ENCODE measurements at places on chromosomes 2 and 18. TPM values are rescaled to one million over a fixed set of nuclear protein-coding genes. Genes with fewer than 3 reads are reported as not detected.
A peak's percentile ranks its signal among the peaks of the same experiment; 100 is the strongest.

GRCh38 chr2:10053351-10053750, 10.0 kb downstream of the KLF11 start:
- H3K36me3 ChIP-seq: peaks cover 59% of the 10 kb centered on the region
- H3K4me3 ChIP-seq: no peak overlapping the region
- H3K27ac ChIP-seq: peak overlapping the region; percentile 29
- H3K4me1 ChIP-seq: peaks cover 21% of the 10 kb centered on the region
- DNase-seq: no peak

RPRM gene
- not detected for total RNA-seq

GRCh38 chr2:163345795-163346573, 389.8 kb downstream of the FIGN start:
- no peak for DNase-seq
- no peaks in the 10 kb centered on the region for H3K36me3 ChIP-seq
- no peaks in the 10 kb centered on the region for H3K27me3 ChIP-seq
- H3K27ac ChIP-seq: no peak overlapping the region

SGPP2 gene
- 3.9 TPM for total RNA-seq

DNA sequence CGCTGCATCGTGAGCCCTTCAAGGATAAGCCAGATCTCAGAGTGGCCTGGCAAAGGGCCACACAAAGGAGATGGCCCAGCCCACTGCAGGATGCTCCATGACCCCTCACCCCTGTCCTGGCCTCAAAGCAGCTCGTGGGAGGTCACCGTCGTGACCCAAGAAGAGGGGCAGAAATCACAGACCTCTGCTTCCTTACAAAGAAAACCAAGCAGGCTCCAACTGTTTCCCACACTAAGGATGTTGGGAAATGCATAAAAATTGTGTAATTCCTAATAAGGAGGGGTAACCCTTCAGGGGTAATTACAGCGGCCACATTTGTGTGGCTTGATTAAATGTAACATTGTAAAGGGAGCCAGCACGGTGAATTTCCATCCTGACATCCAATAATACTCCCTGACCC, 102.3 kb downstream of the BOD1L2 start:
- no peaks in the 10 kb centered on the region for H3K4me1 ChIP-seq
- no peaks in the 10 kb centered on the region for H3K36me3 ChIP-seq
- H3K4me3 ChIP-seq: no peak overlapping the region
- H3K27ac ChIP-seq: no peak overlapping the region
- no peak for DNase-seq
